ENCODE measurements at places on chromosomes 6 and 20.

GRCh38 chr20:35192118-35192872, 20.4 kb downstream of the PROCR start:
- no peak for DNase-seq
- H3K36me3 ChIP-seq: no peaks in the 10 kb centered on the region
- no peak overlapping the region for H3K27ac ChIP-seq
- H3K4me3 ChIP-seq: no peak overlapping the region

DNA sequence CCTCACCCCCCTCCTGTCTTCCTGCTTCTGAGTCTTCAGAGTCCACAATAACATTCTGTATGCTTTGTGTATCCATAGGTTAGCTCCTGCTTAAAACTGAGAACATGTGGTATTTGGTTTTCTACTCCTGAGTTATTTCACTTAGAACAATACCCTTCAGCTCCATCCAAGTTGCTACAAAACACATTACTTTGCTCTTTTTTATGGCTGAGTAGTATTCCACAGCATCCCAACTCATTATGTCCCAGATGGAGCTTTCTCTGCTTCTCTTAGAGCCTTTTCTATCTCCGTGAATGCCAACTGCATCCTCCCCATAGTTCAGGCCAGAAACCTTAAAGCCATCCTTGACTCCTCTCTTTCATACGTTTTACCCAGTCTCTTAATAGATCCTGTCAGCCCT, 55.8 kb downstream of the STMND1 start:
- no peak overlapping the region for H3K4me3 ChIP-seq
- no peaks in the 10 kb centered on the region for H3K36me3 ChIP-seq
- H3K27ac ChIP-seq: no peak overlapping the region
- no peak for DNase-seq

DNA sequence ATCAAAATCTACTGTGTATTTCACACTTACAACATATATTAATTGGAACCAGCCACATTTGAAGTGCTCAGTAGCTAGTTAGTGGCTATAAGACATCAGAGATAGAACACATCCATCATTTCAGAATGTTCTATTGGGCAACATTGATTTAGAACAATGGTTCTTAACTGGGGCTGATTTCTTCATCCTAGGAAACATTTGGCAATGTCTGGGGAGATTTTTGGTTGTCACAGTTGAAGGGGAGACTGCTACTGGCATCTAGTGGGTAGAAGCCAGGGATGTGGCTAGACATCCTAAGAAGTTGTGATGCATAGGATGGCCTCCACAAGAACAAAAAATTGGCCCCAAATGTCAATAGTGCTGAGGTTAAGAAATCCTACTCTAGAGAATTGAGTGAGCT, 132.5 kb downstream of the OLIG3 start:
- H3K27me3 ChIP-seq: no peaks in the 10 kb centered on the region
- no peak overlapping the region for H3K27ac ChIP-seq
- no peaks in the 10 kb centered on the region for H3K36me3 ChIP-seq
- no peak for DNase-seq
- H3K4me1 ChIP-seq: peaks cover 10% of the 10 kb centered on the region

- no peaks in the 10 kb centered on the region for H3K36me3 ChIP-seq
- no peaks in the 10 kb centered on the region for H3K4me1 ChIP-seq
- H3K27me3 ChIP-seq: no peaks in the 10 kb centered on the region
- DNase-seq: no peak
- no peak overlapping the region for H3K4me3 ChIP-seq
These were observed 171.4 kb upstream of the QKI start for GRCh38 chr6:163243083-163243482.

GRCh38 chr20:5416086-5416485, 99.3 kb upstream of the PROKR2 start:
- H3K36me3 ChIP-seq: no peaks in the 10 kb centered on the region
- H3K27ac ChIP-seq: no peak overlapping the region
- H3K27me3 ChIP-seq: no peaks in the 10 kb centered on the region
- no peak for DNase-seq
- no peaks in the 10 kb centered on the region for H3K4me1 ChIP-seq

- no peak for DNase-seq
- no peaks in the 10 kb centered on the region for H3K27me3 ChIP-seq
- H3K36me3 ChIP-seq: no peaks in the 10 kb centered on the region
- H3K4me3 ChIP-seq: no peak overlapping the region
- no peak overlapping the region for H3K27ac ChIP-seq
These were observed 70.9 kb downstream of the VIP start for GRCh38 chr6:152821525-152821924.

GRCh38 chr6:11263291-11263775, 30.9 kb upstream of the NEDD9 start:
- no peak overlapping the region for H3K4me3 ChIP-seq
- no peaks in the 10 kb centered on the region for H3K27me3 ChIP-seq
- H3K36me3 ChIP-seq: no peaks in the 10 kb centered on the region
- H3K27ac ChIP-seq: no peak overlapping the region
- peaks cover 11% of the 10 kb centered on the region for H3K4me1 ChIP-seq
- no peak for DNase-seq

DNA sequence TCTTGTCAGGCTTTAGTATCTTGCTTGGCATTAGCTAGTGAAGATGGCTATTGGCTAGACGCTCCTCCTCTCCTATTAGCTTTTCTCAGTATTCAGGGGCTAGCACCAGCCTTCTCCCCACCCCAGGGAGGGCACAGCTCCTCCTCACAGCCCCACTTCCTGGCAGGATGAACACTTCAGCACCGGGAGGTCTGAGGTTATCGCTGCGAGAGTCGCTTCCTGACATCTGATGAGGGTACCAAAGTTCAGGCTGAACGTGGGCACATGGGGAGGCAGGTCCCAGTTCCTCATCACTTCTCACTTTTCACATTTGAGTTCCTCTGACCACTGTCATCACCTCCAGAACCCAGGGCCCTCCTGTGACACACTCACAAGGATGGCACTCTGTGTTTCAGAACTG, 66.6 kb downstream of the LAMA4 start:
- H3K27me3 ChIP-seq: no peaks in the 10 kb centered on the region
- H3K36me3 ChIP-seq: no peaks in the 10 kb centered on the region
- H3K4me1 ChIP-seq: no peaks in the 10 kb centered on the region
- H3K4me3 ChIP-seq: no peak overlapping the region
- no peak for DNase-seq

DNA sequence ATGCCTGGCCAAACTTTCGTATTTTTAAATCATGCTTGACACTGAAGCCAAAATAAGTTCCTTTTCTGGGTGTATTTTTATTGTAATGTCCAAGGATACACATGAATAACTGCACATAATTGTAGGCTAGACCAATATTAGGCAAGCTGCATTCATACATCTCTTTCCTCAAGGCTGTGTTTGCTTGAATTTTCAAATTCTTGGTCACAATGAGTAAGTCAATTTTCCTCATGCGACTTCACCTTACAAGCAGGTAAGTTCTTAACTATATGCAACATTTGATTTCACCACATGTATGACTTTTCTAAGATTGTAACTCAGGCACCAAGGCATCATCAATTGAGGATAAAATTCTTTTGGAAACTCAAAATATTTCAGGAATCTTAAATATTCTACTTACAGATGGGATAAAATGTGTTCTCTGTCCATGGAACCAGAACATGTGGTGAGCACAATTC, 112.4 kb upstream of the ZNF217 start:
- no peaks in the 10 kb centered on the region for H3K27me3 ChIP-seq
- H3K36me3 ChIP-seq: no peaks in the 10 kb centered on the region
- peak overlapping the region; percentile 38 for H3K27ac ChIP-seq
- peaks cover 24% of the 10 kb centered on the region for H3K4me1 ChIP-seq
- no peak overlapping the region for H3K4me3 ChIP-seq
- DNase-seq: no peak

- H3K36me3 ChIP-seq: no peaks in the 10 kb centered on the region
- H3K4me3 ChIP-seq: no peak overlapping the region
- no peak overlapping the region for H3K27ac ChIP-seq
- no peaks in the 10 kb centered on the region for H3K4me1 ChIP-seq
- no peak for DNase-seq
These were observed 42.3 kb upstream of the LRFN2 start for GRCh38 chr6:40629463-40629862.

GRCh38 chr20:10902174-10902573, 228.4 kb upstream of the JAG1 start:
- no peaks in the 10 kb centered on the region for H3K27me3 ChIP-seq
- no peak overlapping the region for H3K27ac ChIP-seq
- DNase-seq: no peak
- H3K4me3 ChIP-seq: no peak overlapping the region

DNA sequence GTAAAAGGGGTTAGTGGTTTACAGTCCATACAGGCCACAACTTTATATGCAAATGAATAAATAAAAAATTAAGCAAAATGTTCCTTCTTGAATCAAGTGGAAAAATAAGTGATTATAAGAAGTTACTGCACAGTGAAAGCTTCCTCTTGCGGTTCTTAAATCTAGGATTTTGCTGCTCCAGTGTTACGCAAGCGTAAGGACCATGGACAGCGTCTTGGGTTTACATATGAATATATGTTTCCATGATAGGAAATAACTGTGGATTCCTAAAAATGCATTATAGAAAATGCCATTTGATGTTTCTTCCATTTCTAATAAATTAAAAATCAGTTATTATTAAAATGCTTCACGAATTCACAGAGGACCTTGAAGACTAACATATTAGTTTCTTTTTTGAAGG, 176.6 kb upstream of the POU3F2 start:
- H3K36me3 ChIP-seq: no peaks in the 10 kb centered on the region
- no peak overlapping the region for H3K4me3 ChIP-seq
- no peaks in the 10 kb centered on the region for H3K4me1 ChIP-seq
- no peaks in the 10 kb centered on the region for H3K27me3 ChIP-seq

- H3K27ac ChIP-seq: no peak overlapping the region
- H3K4me3 ChIP-seq: no peak overlapping the region
- H3K36me3 ChIP-seq: no peaks in the 10 kb centered on the region
- no peak for DNase-seq
- H3K27me3 ChIP-seq: no peaks in the 10 kb centered on the region
- peaks cover 12% of the 10 kb centered on the region for H3K4me1 ChIP-seq
These were observed 16.9 kb downstream of the ILRUN start for GRCh38 chr6:34679552-34680253.

DNA sequence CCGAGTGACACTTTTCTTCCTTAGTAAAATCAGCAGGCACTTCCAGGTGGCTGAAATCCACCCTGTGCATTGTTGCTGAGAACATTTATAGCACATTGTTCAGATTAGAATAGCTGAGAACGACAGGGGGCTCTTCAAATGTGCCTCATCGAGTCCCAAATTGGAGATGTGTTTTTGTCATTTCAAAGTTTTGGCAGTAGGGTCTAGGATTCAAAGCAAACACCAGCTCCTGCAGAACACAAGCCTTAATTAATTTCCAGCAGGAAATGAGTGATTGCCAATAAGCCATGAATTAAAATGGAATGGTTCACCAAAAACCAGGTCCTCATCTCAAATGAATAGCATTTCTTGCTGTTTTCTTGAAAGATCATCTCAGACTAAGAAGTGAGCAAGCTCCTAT, 171.6 kb downstream of the PLCB1 start:
- no peak overlapping the region for H3K27ac ChIP-seq
- H3K36me3 ChIP-seq: no peaks in the 10 kb centered on the region
- no peaks in the 10 kb centered on the region for H3K4me1 ChIP-seq
- no peak for DNase-seq
- no peaks in the 10 kb centered on the region for H3K27me3 ChIP-seq
